ENCODE measurements at places on chromosomes 7 and 10.

DNA sequence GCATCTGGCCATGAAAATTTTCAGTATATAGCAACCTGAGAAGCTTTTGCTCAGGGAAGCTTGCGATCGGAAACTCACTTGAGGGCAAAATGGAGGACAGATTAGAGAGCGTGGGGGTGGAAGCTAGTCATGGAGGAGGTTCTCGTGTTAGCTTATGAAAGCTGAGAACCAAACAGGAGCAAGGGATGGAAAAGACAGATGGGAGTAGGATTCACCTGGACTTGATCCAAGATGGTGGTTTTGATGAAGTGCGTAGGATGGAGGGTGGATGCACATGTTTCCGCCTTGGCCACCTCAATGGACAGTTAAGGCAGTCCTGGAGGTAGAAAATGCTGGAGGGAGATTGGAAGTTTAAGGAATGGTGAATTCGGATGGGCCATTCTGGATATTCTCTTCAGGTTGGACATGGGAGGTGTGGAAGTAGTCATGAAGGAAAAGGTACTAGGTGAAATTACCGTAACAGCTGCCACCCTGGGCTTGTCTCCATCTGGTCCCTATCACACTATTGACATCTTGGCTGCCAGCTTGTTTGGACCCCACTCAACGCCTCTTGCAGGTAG lies 6.3 kb upstream of the C10orf95 start:
- no peak for DNase-seq

DNA sequence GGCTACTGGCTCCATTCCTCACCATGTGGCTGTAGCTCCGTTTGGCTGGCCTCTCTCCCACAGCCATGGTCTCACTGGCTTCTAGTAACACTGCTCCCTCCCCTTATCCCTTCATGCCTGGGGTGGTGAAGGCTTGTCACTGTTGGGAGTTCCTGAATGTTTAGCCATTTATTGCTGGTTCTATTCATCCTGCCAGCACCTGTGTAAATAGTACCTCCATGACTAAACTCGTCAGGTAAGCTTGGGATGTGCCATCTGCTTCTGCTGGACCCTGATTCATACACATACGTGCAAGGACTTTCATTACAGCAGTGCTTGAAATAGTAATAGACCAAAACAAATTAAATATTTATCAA lies 61.6 kb downstream of the CCDC71L start:
- no peak for DNase-seq

- DNase-seq: no peak
Observed at GRCh38 chr10:43223056-43223455, 43.8 kb downstream of the RASGEF1A start.

DNA sequence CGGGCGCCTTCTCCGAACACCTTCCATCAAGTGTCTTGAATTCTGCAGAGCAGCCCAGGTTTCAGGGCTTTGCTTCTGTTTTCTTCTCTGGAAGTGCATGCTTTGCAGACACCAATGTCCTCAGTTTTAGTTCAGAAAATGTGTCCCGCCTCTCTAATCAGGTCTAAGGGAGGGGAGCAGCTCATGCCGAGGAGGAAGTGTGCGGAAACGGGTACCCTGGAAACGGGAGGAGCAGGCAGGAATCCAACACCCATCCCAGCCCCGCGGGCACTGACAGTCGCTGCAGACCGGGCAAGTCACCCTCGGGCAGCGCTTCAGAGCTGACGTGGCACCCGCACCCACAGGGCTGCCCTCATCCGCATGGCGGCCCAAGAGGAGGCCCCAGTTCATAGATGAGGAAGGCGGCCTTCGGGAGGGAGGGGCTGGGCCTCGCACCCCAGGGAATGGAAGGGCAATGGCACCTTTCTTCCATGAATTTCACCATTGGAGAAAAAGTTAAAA lies 338.7 kb downstream of the DNAJB6 start:
- DNase-seq: no peak

- no peak for DNase-seq
Observed at GRCh38 chr10:15640536-15641085, 79.1 kb downstream of the ITGA8 start.

DNA sequence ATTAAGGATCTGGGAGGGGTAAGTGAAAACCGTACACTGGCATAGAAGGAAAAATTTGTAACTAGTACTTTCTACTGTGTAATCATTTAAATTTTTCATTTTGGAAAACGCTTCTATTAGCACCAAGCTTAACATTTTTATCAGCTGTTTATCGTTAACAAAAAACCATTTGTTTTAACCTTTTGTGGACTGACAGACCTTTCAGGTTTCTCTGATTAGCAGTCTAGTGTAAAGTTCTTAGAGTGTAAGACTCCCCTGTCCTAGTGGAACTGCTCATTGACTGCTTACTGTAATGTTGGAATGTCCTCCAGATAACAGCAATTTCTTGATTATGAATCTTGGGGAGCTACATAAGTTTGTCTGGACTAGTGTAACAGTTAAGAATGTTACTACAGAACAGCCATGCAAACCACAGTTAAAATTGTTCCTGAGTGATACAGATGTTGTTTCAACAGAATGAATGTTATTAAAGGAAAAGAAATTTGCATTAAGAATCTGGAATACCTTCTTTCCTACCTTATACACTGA lies 2.0 kb downstream of the DBF4 start:
- DNase-seq: no peak

DNA sequence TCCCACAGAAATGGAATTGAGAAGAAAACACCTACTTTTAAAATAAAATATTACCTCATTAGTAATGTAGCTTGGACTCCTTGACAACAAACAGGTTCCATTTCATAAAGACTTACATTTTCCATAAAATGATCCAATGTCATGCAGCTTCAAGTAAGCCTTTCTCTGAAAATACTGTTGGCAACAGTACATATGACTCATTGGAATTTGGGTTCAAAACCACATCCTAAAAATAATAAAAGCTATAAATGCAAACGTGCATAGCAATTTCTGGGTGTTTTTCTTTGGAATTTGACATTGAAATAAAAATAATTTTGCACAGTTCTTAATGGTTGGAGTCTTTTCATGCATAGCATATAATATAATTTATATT lies 47.9 kb downstream of the FHIP2A start:
- DNase-seq: no peak

DNA sequence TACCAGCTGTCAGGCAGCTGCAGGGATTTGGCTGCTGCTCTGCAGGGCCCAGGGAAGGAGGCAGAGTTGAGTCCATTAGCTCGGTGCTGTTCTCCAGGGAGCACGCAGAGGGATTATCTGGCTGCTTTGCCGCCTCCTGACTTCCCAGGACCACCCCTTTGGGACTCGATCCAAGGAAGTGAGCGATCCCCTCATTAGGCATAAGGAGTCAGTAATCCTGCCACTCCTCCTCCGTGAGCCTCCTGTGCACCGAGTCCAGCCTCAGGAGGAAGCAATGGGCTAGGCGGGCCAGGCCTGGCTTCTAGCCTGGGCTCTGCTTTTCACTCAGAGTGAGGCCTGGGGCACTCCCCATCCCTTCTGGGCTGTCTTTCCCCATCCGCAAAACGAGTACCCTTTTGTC lies 417.9 kb downstream of the RPS24 start:
- no peak for DNase-seq

Data from stimulated activated CD8-positive, alpha-beta memory T cell treated with anti-CD3 and anti-CD28 coated beads, Interleukin-15, amount 100 ng/mL, for 24 hours (primary cell).